Right forelimb (tissue), 1 donor: ENCODE measurements at places on chromosomes 4 and X.
A peak's percentile ranks its signal among the peaks of the same experiment; 100 is the strongest.

DNA sequence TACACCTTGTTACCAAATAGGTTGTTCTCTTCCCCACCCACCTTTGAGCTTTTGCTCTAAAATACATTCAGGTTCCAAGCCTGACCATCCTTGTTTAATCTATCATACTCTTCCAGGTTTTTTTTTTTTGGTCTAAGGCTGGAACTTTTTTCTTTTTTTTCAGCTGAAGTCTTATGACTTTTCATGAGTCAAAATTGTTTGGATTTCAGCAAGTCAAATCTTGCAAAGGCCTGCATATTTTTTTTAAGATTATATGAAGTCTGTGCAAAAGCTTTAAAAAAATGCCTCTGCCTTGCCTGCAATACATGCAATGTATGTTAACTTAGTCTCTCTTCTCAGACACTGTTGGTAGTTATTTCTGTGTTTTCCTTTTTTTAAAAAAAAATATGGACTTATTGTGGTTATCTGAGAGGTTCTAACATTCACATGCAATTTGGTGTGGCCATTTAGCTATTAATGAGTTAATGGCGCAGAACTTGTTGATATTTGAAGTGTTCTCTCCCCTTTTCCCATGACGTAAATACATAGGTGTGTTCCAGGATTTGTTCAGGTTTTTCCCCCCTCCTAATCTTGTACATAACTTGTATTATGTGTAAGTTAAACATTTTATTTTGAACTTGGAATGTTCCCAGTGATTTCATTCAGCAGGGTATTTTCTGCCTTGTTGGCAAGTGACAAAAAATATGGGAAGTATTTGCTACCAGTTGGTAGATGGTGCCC, 58.7 kb downstream of the CCKAR start:
- no peak for DNase-seq

- DNase-seq = no peak
Measured at GRCh38 chrX:790783-791360, 160.3 kb downstream of the SHOX start.

DNA sequence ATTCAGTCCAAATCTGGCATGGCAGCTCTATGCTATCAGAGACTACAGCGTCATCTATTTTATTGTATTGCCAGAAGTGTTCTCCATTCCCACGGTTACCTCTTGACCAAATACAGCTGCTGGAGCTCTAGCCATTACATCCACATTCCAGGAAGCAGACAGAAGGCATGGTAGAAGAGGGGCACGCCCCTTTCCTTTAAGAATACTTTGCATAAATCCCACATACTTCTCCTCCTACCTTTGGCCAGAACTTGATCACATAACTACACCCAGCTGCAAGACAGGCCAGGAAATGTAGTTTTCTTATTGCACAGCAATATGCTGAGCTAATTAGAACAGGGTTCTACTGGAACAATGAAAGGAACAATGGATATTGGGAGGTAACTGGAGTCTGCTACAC, 14.9 kb downstream of the SLC9A7 start:
- DNase-seq = no peak

- no peak for DNase-seq
Measured at GRCh38 chr4:48467891-48468290, 15.3 kb upstream of the SLC10A4 start.

- DNase-seq = no peak
Measured at GRCh38 chrX:129784371-129784770, 4.6 kb downstream of the SASH3 start.

DNA sequence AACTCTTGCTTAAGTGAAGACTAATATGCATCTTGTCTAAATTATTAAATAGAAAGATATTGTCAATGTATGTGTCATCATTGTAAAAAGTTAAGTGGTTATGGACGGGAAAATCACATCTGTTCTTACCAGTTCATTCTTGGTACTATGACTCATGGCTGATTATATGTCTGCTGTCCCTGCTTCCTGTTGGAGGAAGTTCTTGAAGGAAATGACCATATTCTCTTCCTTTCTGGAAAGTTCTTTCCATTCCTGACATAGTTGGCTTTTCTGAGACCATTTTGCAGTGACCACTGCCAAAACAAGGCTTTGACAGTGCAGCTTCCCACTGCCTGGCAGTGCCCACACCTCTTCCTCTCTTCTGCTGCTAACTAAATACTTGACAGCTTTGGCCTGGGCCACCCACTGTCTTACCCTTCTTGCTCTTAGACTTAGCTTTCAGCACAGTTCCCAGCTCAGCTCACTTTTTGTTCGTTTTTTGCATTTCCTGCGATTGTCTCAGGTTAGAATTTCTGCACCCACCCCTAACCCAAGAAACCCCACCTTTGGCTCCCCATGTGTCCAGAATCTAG, 13.2 kb upstream of the CLDN24 start:
- DNase-seq = peak; percentile 17

GRCh38 chrX:96481831-96482230, 202.8 kb upstream of the DIAPH2 start:
- DNase-seq = no peak

DNA sequence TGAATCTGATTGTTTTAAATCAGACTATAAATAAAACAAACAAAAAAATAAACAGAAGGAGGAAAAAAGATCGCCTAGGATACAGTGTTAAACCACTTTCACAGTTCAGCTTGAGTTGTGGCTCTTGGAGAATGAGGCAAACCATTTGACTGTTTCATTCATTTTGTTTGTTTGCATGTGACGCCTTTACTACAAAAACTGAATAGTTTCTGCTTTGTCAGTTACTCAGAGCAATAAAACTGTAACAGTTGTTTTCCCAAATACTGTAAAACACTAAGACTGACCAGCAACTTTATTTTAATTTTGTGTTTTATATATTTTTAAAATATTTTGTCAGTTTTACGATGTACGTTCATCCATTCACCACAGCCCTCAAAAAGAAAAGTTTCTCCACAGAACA, 214.5 kb downstream of the FBXW7 start:
- DNase-seq = no peak

- DNase-seq = no peak
Measured at GRCh38 chrX:74534569-74535038, 79.8 kb downstream of the RLIM start.

GRCh38 chr4:35358001-35358584, 886.2 kb downstream of the ARAP2 start:
- DNase-seq = no peak

DNA sequence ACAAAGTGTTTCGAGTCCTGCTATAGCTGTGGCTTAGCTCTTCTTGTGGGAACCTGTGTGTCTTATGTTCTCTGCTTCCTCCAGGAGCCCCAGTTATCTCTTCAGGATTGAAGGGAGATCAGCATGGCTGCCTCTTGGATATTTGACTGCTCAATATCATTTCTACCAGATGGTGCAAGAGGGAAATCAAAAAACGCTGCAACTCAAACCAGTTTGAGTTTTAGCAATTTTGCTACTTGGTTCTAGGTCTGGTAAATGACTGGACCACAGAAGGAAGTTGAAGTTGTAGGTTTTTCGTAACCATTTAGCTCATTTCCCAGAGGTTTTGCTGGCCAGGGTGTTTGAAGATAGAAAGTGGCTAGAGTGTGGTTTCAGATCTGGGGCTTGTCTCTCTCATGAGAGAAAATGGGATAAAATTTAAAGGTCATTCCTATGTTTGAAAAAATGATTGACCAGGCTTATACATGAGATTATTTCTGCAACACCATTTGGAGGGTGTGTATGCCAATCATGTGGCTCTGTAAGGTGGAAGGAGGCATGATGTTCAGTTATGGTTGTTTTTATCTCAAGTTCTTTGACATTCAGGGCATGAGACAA, 210.4 kb downstream of the SPRY1 start:
- DNase-seq = no peak

DNA sequence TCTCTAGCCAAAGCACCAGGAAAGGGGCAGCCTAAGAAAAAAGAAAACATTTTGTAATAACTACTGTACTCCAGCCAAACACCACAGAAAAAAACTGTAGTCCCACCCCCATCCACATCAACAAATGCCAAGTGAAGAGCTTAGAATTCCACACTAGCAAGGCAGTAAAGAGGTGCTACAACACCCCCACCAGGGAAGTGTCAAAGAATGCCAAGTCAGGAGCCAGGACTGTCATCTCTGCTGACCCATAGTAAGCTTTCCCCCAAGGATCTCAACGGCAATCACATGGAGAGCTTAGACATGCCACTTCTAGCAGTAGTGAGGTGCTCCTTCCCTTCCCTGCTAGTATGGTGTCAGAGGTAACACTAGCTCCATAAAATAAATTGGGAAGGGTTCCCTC, 34.4 kb upstream of the CCDC160 start:
- no peak for DNase-seq

GRCh38 chr4:17787315-17787714, 5.9 kb upstream of the FAM184B start:
- DNase-seq = no peak

GRCh38 chr4:34643476-34643875, 1600.8 kb downstream of the ARAP2 start:
- DNase-seq = no peak

- DNase-seq = no peak
Measured at GRCh38 chrX:138788771-138789170, 77.3 kb upstream of the FGF13 start.

DNA sequence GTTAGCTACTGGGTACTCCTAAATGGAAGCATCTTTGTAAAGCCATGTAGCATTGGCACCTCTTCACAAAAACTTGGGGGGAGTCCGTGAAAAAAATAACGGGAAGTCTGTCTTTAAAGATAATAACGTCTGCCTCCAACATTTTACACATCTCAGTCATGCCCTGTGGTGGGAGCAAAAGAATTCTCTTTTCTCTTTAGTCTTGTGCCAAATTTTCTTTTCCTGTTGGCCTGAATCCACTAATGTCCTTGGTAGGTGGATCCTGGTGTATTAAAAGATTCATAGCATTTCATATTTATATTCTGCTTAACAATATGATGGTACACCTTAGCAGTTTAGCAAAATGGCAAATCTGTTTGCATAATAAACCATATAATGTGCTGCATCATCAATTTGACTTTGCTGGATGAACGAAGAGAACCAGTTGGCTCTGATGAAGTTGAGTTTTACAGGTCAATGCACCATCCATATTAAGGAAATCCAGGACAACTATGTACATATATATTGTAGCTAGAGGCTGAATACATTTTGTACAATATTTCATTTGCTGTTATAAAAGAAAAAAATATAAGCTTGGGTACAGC, 746.4 kb upstream of the MAGEB2 start:
- DNase-seq = no peak

DNA sequence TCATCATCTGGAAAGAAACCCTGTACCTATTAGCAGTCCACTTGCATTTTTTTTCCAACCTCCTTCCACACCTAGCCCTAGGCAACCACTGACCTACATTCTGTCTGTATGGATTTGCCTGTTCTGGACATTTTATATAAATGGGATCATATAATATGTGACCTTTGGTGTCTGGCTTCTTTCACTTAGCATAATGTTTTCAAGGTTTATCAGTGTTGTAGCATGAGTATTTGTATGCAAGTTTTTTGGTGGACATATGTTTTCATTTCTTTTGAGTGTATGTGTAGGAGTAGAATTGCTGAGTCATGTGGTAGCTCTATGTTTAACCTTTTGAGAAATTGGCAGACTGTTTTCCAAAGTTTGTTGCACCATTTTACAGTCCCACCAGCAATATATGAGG, 198.6 kb downstream of the CEP135 start:
- DNase-seq = no peak

DNA sequence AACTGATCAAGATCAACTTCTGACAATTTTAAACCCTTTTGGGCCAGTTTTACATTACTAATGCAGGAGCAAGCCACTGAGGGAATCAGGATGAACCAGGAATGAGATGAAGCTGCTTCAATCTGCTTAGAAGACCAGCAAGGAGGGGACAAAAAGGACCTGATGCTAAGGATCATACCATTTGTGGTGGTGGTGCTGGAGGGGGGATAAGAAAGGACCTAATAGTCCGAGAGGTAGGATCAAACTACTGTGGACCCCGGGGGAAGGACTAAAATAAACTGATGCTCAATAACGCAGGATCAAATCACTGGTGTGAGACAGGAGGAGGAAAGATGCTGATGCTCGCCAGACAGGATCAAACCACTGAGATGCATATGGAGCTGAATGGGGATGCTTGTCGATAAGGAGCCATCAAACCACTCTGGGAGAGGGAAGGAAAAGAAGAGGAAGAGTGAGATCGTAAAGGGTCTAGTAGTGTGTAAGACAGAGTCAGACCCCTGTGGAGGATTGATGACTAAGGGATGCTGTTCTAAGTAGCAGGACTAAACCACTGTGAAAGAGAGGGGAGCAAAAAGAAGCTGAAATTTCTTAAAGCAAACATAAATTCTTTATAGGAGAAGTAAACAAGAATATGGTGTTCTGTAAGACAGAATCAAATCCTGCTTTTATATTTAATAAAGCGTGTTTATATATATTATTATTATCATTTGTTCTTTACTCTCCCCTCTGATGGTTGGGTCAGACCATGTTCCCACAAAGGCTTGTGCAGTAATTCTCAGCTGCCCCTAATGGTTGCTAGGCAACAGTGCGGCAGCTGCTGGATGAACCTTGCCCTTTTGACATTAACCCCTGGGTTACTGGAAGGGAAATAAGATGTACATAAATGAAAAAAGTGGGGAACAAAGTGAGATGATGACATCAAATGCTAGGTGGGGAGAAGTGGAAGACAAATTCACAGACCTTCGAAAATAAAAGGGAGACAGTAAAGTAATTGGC, 432.5 kb upstream of the FGF16 start:
- no peak for DNase-seq

GRCh38 chr4:125283707-125284279, 31.0 kb upstream of the FAT4 start:
- no peak for DNase-seq

- DNase-seq = no peak
Measured at GRCh38 chr4:132593717-132594400, 555.2 kb upstream of the PCDH10 start.

DNA sequence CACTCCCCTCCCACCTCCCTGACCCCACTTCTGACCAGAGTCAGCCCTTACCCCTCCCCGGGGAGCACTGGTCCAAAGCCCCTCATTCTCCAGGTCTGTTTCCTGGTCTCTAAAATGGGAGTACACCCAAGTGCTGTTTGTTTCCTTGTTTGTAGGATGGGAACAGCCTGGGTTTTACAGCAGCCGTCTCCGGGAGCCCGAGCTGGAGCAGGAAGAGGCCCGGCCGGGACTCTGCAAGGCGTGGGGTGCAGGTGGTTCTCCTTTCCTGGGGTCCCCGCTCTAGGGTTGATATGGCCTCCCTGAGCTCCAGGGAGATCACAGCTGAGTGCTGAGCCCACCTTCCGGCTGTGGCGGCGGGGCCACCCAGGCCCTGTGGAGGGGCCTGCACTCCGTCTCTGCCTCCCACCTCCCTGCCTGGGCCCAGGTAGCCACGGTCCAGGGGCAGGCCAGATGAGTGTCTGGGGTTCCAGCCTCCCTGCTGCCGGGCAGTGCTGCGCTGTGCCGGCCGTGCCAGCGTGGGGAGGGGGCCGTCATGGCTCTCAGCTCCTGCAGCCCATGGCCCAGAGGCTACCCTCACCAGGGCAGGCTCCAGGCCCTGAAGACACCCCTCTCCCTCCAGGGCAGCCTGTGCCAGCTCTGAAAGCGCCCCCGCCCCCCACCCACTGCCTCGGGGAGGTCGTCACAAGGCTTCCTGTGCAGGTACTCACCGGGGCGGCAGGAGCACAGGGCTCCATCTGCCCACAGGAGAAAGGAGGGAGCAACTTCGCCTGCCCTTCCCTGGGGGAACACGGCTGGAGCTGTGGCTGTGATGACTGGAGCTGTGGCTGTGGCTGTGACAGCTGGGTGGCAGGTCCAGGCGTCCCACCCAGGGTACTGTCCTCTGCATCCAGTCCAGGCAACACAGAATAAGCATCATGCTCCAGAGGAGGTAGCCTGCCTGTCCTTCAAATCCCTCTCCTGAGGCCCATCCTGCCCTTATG, 98.8 kb downstream of the ADRA2C start:
- DNase-seq = peak; percentile 33
